ENCODE measurements at places on chromosomes 1 and 21.

- DNase-seq, result no peak
These were observed 18.2 kb downstream of the COQ8A start for GRCh38 chr1:226958300-226958699.

- no peak for DNase-seq
These were observed 170.5 kb downstream of the TTLL7 start for GRCh38 chr1:83828456-83828855.

DNA sequence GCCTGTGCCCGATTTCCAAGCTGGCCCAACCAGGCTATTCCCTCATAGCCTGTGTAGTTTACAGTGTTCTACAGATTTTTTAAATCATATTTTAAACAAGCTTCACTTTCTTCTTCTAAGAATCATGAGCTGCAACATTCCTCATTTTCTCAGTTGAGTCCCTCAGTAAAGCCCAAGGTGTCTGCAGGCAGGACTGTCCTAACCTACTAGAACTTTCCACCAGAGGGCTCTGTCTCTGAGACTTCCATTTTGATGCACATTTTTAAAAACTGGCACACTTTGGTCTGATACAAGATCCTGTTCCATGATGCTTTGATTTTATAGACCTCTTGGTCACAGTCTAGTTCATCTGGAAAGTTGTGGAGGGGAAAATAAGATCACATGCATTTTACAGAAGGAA is 21.6 kb upstream of the SLAMF6 start:
- no peak for DNase-seq

GRCh38 chr1:92031281-92032110 is 1.7 kb downstream of the EPHX4 start:
- DNase-seq, result no peak

DNA sequence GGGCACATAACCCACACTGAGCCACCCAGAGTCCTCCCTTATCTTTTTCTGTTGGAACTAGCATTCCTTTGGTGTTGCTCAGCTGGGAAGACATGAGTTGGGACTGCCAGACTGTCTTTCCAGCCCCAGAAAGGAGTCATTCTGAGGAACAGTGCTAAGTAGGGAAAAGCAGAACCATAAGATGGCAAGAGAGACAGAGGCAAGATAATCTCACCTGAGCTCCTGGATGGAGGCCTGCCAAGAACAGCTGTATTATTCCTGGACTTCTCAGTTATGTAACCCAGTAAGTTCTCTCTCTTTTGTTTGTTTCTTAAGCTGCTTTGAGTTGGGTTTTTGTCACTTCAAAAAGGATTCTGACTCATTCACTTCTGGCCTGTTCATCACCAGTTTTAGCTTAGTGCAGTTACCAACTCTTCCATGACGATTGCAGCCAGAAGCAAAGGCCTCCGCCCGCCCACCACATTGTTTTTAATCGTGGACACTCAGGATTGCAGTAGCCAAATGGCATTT is 134.4 kb downstream of the OMA1 start:
- no peak for DNase-seq

GRCh38 chr1:11320153-11320936 is 47.3 kb downstream of the UBIAD1 start:
- DNase-seq, result no peak

GRCh38 chr1:162942916-162943559 is 82.1 kb upstream of the CCDC190 start:
- DNase-seq, result no peak

DNA sequence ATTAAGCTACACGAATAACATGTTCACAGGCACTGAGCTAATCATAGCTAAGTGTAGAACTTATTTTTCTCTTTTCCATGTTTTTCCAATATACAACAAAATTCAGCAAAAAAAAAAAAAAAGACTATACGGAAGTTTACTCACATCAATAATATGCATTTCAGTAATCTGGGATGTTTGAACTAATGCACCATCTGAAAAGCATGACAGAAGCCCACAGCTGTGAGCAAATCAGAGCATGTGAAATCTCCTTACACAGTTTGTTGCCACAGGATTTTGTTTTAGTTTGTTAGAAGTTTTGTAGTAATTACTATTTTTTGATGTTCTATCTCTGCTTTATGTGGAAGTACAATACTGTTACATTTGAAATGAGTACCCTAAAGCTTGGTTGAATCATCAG is 1051.7 kb downstream of the TTLL7 start:
- DNase-seq, result no peak
